T-cell (primary cell): ENCODE measurements at places on chromosomes 13 and 19.

DNA sequence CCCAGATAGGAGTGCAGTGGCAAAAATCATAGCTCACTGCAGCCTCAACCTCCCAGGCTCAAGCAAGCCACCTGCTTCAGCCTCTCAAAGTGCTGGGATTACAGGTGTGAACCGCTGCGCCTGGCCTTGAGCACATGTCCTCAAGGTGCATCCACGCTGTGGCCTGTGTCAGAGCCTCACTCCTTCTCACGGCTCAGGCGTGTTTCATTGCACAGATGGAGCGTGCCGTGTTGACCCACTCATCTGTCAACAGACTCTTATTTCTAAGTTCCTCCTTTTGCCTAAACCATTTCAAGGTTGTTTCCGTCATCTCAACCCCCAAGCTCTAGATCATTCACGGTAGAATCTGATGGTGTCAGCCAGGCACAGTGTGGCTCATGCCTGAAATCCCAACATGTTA, 28.2 kb downstream of the ATP8B3 start:
- peaks cover 6% of the 10 kb centered on the region for H3K27me3 ChIP-seq
- H3K27ac ChIP-seq, result no peak overlapping the region
- no peak for DNase-seq
- H3K4me3 ChIP-seq, result no peak overlapping the region
- peaks cover 3% of the 10 kb centered on the region for H3K4me1 ChIP-seq

DNA sequence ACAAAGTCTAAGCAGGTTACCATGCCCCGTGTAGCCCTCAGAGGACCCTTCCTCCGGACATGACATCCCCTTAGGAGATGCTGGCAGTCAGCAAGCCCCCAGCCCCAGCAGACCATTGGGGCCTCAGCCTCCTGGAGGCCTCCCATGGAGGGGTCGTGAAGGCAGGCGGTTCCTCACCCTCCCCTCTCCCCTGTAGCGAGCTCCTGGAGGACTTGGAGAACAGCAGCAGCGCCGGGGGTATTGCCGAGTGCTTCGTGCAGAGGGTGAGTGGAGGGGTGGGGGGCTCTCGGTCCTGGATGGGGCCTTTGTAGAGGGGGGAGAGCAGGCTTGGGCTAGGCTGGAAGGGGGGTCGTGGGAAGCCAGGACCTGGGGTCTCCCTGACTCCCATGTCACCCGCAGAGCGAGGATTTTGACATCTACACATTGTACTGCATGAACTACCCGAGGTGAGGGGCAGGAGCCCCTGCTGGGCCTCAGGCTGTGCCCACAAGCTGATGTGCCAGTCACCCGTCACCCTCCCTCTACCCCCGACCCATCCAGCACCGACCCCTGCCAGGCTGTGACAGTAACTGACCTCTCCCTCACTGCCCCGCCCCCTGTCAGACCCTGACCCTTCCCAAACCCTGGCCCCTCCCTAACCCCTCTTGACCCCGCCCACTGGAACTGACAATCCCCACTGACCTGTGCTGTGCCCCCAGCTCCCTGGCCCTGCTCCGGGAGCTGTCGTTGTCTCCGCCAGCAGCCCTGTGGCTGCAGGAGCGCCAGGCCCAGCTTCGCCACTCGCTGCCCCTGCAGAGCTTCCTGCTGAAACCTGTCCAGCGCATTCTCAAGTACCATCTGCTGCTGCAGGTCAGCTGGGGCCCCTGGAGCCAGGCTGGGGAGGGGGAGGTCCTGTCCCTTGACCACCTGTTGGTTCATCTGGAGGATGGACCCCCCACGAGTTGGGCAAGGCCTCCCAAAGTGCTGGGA, 4.0 kb downstream of the PLEKHG2 start:
- H3K4me1 ChIP-seq, result peaks cover 2% of the 10 kb centered on the region
- H3K4me3 ChIP-seq, result no peak overlapping the region
- no peak overlapping the region for H3K27ac ChIP-seq
- DNase-seq, result no peak
- no peaks in the 10 kb centered on the region for H3K27me3 ChIP-seq
- peaks cover 25% of the 10 kb centered on the region for H3K36me3 ChIP-seq

DNA sequence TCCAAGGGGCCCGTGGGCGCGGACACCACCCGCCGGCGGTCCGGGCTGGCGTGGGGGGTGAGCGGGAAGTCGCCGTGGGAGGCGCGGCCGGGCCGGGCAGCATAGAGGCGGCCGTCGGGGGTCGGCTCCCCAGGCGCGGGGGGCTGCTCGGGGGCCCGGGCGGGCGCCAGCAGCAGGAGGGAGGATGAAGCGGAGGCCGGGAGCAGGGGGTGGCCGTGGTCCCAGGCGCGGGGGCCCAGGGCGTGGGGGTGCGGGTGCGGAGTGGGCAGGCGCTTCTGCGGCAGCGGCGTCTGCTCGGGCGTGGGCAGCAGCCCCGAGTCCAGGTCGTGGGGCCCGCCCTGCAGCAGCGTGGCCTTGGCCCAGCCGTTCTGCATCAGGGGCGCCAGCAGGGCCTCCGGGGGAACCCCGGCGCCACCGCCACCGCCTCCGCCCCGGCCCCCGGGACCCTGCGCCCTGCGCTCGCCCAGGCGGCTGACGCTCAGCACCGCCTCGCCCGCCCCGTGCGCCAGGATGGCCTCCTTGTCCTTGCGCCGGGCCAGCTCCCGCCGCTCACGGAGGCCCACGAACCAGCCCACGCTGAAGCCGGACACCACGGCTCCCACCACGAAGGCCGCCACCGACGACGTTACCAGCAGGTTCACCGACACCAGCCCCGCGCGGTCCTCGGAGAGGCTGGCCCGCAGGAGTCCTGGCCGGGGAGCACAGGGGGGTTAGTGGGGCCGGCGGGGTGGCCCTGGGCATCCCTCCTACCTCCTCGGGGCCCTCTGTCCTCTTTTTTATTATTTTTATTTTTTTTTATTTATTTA, 4.2 kb upstream of the LRG1 start:
- no peaks in the 10 kb centered on the region for H3K36me3 ChIP-seq
- no peak overlapping the region for H3K4me3 ChIP-seq
- H3K4me1 ChIP-seq, result no peaks in the 10 kb centered on the region
- no peak overlapping the region for H3K27ac ChIP-seq
- DNase-seq, result no peak
- H3K27me3 ChIP-seq, result no peaks in the 10 kb centered on the region

DNA sequence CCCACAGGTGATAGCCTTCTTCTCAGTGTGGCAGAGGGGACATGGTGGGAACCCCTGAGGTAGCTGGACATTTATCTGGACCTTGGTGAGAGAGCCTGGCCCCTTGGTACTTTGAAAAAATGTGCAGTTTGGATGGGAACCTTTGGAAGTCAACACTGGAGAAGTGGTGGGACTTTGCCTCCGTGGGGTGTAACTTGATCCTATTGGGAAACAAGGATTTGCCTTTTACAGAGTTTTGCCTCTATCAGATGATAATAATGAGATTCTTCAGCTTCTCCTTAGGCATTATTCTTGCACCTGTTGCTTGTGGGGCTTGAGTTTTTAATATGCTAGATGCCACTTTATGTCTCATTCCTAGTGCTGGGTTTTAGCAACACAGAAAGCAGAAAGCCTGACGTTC, 99.0 kb downstream of the ERCC5 start:
- H3K36me3 ChIP-seq, result no peaks in the 10 kb centered on the region
- DNase-seq, result no peak
- H3K4me3 ChIP-seq, result no peak overlapping the region

GRCh38 chr19:16141043-16141442, 2.4 kb upstream of the HSH2D start:
- peak; percentile 15 for DNase-seq
- H3K27me3 ChIP-seq, result no peaks in the 10 kb centered on the region
- peaks cover 77% of the 10 kb centered on the region for H3K4me1 ChIP-seq
- no peaks in the 10 kb centered on the region for H3K36me3 ChIP-seq
- peak overlapping the region; percentile 14 for H3K27ac ChIP-seq
- no peak overlapping the region for H3K4me3 ChIP-seq

DNA sequence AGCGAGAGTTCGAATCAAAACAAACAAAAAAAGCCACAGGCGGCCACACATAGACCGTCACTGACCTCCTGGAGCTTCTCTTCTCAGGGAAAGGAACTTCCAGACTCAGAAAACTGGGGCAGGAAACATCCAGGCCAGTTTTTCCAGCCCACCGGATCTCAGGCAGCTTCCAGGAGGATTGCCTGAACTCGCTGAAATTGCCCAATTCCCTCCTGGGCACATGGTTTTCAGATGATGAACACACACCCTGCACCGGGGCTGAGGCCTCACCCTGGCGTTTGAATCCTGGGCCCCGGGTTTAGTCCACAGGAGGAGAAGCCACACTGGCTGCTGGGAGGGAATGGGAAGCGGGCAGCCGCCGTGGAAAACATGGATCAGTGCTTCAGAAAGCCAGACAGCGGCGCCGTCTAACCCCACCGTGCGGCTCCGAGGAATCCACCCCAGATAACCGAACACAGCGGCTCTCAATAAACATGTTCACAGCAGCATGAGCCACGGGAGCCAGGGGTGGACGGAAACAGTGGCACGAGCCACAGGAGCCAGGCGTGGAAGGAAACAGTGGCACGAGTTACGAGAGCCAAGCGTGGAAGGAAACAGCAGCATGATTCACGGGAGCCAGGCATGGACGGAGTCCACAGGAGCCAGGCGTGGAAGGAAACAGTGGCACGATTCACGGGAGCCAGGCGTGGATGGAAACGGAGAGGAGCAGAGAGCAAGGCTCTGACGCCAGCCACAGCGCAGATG, 18.2 kb upstream of the PTBP1 start:
- no peak for DNase-seq
- H3K27ac ChIP-seq, result no peak overlapping the region
- no peak overlapping the region for H3K4me3 ChIP-seq

DNA sequence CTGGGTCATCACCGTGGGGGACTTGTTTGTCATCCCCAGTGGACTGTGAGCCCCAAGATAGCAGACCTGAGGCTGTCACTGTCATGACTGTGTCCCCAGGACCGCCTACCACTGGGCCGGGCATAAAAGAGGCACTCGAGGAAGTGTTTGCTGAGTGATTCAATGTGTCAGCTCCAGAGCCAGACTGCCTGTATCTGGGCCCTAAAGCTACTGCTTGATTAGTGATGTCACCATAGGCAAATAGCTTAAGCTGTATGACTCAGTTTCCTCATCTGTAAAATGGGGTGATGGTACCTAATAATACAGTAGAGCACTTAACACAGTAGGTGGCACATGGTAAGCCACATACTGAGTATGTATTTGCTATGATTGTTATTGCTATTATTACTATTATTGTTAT, 11.2 kb upstream of the CEACAM19 start:
- H3K36me3 ChIP-seq, result no peaks in the 10 kb centered on the region
- no peak overlapping the region for H3K27ac ChIP-seq
- peaks cover 20% of the 10 kb centered on the region for H3K27me3 ChIP-seq
- H3K4me3 ChIP-seq, result no peak overlapping the region
- DNase-seq, result no peak
- H3K4me1 ChIP-seq, result no peaks in the 10 kb centered on the region

DNA sequence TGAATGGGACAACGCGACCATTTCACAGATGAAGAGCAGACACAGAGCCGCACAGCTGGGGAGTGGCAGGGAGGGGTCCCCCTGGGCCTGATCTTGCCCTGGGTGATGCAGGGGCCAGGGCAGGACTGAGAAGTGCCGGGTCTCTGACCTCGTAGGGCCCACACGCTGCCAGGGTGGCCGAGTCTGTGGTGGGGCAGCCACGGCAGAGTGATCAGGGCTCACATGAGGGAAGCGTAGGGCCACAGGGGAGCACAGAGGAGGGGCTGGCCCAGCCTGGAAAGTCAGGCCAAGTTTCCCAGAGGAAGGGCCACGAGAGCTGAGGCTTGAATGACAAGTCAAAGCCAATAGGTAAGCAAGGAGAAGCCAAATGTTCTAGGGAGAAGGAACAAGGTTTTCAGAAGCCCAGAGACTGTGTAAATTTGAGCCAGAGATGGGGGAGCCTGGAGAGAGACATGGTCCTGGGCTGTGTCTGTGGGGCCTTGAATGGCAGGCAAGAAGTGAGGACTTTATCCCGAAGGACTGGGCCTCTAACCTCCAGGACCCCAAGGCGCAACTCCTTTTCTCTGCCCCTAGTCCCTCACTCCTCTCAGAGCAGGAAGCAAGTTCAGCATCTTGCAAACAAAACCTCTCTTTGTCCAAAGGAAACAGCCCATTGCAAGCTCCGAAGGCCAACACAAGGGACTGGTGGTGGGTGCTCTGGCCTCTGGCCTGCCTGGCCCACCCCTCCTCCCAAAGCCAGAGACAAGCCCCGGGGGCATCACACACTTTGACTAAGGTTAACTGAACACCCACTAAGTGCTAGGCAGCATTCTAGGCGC, 31.7 kb upstream of the FXYD3 start:
- no peak for DNase-seq
- H3K36me3 ChIP-seq, result no peaks in the 10 kb centered on the region
- H3K4me1 ChIP-seq, result peaks cover 24% of the 10 kb centered on the region
- H3K27me3 ChIP-seq, result peaks cover 16% of the 10 kb centered on the region

DNA sequence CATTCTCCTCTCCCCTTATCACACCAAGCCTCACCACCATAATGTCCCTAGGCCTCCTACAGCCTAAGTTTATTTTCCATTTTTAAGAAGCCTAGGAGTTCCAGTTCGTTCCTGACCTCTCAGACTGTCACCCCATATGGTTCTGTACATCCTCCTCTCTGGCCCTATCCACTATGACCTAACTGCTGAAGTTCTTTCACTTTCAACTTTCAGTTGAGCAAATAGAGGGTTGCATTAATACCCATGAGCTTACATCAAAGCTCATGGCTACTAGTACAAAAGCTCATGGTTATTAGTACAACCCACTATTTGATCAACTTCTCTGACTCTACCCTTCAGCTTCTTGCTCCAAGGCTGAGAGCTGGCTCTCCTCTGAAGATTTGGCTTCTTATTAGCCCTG, 72.9 kb downstream of the FGF14 start:
- no peaks in the 10 kb centered on the region for H3K4me1 ChIP-seq
- no peak for DNase-seq
- no peak overlapping the region for H3K4me3 ChIP-seq
- no peaks in the 10 kb centered on the region for H3K27me3 ChIP-seq
- no peaks in the 10 kb centered on the region for H3K36me3 ChIP-seq
